Vagina (tissue), 2 donors: ENCODE measurements at places on chromosomes 7 and 10. TPM values are rescaled to one million over a fixed set of nuclear protein-coding genes. Genes with fewer than 3 reads are reported as not detected.

DNA sequence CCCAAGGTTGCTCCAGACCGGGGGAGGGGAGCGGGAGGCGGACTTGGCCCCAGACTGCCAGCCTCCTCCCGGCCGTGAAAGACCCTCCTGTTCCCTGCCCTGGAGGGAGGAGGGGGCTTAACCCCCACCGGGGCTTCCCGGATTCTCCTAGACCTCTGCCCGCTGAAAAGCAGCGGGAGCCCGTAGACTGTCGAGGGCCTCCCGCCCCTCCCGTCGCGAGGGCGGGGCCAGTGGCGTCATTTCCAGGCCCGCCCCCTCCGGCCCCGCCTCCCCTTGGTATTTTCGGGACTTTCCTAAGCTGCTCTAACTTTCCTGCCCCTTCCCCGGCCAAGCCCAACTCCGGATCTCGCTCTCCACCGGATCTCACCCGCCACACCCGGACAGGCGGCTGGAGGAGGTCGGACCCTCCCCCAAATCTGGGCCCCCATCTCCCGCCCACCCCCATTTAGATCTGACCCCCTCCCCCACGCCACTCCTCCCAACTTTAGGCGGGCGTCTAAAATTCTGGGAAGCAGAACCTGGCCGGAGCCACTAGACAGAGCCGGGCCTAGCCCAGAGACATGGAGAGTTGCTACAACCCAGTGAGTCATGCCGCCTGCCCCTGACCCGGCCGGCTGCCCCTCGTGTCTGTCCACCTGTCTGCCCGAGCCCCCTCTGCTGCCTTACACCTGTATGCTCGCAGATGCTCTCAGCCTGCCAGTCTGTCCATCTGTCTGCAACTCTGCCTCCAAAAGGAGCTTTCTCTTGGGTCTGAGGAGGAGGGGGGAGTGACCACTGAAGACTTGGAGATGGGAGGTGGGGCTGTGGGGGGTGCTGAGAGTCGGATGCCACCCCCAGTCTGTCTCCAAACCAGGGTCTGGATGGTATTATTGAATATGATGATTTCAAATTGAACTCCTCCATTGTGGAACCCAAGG is at the start of gene NFKB2:
TSS of gene NFKB2 (plus strand) at position 306 of the 917 bp plus-strand sequence. CDS start at position 561, 255 bp downstream.
- DNase-seq, result no peak
- H3K4me1 ChIP-seq, result peaks cover 51% of the 10 kb centered on the region
- H3K4me3 ChIP-seq, result peak within 1 kb of the TSS; percentile 67
- no peaks in the 10 kb centered on the region for H3K36me3 ChIP-seq
- no peaks in the 10 kb centered on the region for H3K27me3 ChIP-seq
- peak within 1 kb of the TSS; percentile 98 for H3K27ac ChIP-seq

- no peaks in the 10 kb centered on the region for H3K36me3 ChIP-seq
- H3K27me3 ChIP-seq, result no peaks in the 10 kb centered on the region
- no peak for DNase-seq
- H3K4me1 ChIP-seq, result no peaks in the 10 kb centered on the region
- no peak overlapping the region for H3K4me3 ChIP-seq
Observed at GRCh38 chr10:132170561-132171361, 16.0 kb upstream of the DPYSL4 start.

Gene GPR15LG
- 98.0 TPM for total RNA-seq

GRCh38 chr10:31118556-31118955 is 86.9 kb upstream of the ZNF438 start:
- H3K4me3 ChIP-seq, result no peak overlapping the region
- no peak overlapping the region for H3K27ac ChIP-seq
- peaks cover 11% of the 10 kb centered on the region for H3K4me1 ChIP-seq

Gene COMMD3
- 27.0 TPM for total RNA-seq

- no peak overlapping the region for H3K27ac ChIP-seq
- H3K27me3 ChIP-seq, result no peaks in the 10 kb centered on the region
- H3K4me3 ChIP-seq, result no peak overlapping the region
- no peaks in the 10 kb centered on the region for H3K4me1 ChIP-seq
Observed at GRCh38 chr7:90946730-90947501, 317.3 kb upstream of the FZD1 start.

DNA sequence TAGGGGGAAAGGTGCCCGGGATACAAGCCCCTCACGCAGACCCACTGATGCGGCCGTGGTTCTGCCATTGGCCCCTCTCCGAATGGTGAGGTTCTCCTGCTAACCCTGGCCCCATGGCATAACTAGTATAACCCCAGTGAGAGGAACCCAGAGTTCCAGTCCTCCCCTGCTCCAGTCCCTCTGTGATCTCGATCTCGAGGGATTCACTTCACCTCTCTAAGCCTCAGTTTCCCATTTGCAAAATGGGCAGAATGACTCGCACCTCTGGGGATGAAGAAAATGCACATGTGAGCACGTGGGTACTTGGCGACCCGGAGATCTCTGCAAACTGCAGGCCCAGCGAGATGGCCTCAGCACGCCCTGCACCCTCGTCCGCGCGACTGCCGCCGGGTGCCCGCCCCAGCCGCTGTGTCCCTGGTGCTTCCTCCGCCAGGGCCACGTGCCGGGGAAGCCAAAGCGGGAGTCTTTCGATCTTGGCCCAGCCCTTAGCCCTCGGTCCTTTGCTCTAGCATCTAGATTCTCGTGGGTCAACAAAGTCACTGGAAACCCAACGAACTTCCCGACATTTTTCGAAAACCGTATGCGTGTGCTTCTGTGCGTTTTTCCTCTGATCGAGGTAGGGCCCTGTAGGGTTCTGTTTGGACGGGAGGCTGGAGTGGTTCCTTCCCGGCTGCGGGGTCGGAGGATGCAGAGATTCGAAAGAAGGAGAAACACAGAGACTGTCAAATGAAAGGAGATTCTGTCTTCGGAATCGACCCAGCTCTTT is 169.8 kb downstream of the UBE2H start:
- no peaks in the 10 kb centered on the region for H3K36me3 ChIP-seq
- H3K27ac ChIP-seq, result no peak overlapping the region
- no peak for DNase-seq
- H3K4me1 ChIP-seq, result peaks cover 79% of the 10 kb centered on the region

DNA sequence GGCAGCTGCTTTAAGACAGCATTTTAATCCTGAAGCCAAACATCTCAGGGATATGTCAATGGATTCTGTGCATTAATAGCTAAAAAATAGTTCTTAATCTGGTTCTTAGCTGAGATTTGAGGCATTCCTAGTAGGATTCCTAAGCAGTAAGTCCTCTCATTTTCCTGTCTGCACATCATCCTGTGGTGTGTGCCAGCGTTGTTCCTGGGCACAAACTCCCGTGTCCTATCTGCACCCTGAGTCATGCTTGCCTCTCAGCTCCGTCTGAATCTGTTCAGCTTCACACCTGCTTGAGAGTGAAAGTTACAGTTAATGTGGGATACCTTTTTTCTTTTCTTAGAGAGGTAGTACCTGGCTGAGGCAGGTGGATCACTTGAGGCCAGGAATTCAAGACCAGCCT is 19.5 kb downstream of the BAG3 start:
- H3K27me3 ChIP-seq, result no peaks in the 10 kb centered on the region
- no peak overlapping the region for H3K27ac ChIP-seq
- no peaks in the 10 kb centered on the region for H3K36me3 ChIP-seq
- H3K4me1 ChIP-seq, result peaks cover 50% of the 10 kb centered on the region

Gene GIMAP8
- 9.6 TPM for total RNA-seq

Gene RGR
- total RNA-seq, result not detected

GRCh38 chr7:98701372-98701771 is 84.3 kb downstream of the NPTX2 start:
- H3K36me3 ChIP-seq, result no peaks in the 10 kb centered on the region
- no peak overlapping the region for H3K4me3 ChIP-seq
- no peaks in the 10 kb centered on the region for H3K4me1 ChIP-seq
- no peak overlapping the region for H3K27ac ChIP-seq

DNA sequence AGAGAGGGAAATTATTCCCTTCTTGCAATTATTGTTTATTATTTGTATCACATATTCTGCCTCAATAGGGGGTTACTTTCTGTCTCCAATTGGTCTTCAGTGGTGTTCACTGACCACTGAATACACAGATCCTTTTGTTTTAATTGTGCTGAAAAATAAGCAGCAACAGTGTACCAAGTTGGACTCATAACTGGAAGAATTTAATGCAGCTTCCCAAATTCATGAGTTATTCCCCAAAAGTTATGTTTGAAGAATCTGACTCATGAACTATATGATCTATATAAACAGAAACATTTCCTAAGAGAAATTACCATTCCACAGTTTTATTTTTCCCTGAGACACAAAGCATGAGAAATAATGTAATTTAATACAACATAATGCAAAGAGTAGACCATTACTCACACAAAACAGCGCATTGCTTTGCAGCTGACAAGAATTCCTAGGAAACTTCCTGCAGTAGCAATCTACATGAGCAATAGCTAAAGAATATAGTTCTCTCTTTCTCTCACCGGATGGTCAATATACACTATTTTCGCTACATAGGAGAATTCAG is 479.2 kb downstream of the HTR7 start:
- H3K27me3 ChIP-seq, result no peaks in the 10 kb centered on the region
- DNase-seq, result no peak
- H3K36me3 ChIP-seq, result no peaks in the 10 kb centered on the region
- no peaks in the 10 kb centered on the region for H3K4me1 ChIP-seq
- H3K27ac ChIP-seq, result no peak overlapping the region
